ENCODE measurements at places on chromosomes 1 and 21.

GRCh38 chr1:203214871-203215270, 14.6 kb downstream of the CHIT1 start:
- no peak for DNase-seq

DNA sequence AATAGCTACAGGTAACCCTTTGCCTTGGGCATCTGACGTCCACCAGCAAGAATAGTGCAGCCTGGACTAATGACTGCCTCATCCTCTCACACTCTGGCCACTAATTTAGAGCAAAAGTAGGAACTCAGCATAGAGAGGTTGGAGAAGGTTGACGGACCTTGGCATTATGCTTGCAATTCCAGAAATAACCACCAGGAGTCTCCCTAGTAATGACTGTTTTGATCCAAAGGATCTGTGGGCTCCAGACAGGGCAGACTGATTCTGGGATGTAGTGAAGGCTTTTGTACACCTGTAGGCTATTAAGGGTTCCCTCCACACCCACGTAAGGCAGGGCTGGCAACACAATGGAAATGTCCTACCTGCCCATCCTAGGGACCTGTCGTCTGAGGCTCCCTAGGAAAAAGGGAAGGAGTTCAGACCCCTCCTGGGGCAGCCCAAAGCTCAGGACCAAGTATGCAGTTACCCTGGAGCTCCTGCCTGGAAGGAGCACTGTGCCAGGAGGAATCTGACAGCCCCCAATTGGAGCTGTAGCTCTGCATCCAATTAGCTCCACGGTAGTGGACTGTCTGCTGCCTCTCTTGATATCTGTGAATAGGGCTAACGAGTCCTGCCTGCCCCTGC, 91.0 kb upstream of the TMEM51 start:
- no peak for DNase-seq

DNA sequence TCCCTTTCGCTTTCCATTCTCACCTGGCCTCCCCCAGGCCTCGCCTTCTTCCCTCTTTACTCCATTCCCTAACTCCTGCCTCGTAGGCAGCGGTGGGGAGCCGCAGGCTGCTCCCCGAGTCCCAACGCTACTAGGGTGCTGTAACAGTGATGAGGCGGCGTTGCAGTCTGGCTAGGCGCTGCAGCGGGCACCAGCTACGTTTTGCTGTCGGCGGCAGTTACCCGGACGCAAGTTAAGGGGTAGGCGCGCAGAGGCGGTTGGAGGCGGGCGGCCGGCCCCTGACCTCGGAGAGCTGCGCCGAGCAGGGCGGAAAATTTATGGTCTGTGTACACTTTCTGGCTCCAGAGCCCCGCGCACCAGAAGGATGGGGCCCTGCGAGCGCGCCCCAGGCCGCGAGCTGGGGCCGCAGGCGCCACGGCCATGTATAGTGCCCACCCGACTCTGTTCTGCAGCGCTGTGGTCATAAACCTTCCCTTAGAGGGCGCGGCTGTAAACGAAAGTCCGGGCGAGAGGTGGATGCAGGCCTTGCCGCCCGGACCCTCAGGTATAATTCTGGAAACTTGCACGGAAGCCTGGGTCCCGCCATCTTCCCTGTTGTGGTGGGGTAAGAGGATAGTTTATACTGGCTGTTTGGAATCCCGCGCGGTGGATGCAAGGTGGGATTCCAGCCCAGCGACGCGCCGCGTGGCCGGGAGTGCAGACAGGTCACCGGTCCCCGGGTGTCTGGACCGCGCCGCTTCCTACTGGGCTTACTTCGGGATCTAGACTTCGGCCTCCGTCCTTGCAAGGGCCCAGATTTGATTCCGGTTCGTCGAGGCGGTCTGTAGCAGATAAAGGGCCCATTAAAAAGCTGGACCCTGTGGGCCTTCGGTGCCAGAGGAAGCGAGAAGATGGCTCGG, 15.0 kb downstream of the HLX start:
- no peak for DNase-seq

GRCh38 chr1:117596023-117596720, 9.7 kb upstream of the TENT5C start:
- no peak for DNase-seq

- DNase-seq = no peak
Measured at GRCh38 chr1:228937851-228938536, 202.7 kb downstream of the RHOU start.

GRCh38 chr21:21751286-21751685, 753.1 kb downstream of the NCAM2 start:
- DNase-seq = no peak

DNA sequence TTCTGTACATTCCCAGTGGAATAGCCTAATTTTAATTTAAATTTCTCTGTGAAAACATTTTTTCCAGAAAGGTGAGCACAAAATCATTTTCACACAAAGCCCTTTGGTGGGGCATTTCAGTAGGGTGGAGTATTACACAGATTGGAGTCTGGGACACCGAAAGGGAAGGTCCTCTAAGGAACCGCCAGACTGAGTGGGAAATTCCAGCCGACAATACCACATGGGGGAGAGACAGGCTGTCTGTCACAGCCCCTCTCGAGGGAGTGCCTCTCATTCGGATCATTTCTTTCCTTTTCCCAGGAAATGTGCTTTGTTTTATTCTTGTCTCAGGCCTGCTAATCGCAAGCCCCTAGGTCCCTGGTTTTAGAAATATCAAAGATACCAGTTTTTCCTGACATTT, 150.6 kb upstream of the HOOK1 start:
- no peak for DNase-seq

DNA sequence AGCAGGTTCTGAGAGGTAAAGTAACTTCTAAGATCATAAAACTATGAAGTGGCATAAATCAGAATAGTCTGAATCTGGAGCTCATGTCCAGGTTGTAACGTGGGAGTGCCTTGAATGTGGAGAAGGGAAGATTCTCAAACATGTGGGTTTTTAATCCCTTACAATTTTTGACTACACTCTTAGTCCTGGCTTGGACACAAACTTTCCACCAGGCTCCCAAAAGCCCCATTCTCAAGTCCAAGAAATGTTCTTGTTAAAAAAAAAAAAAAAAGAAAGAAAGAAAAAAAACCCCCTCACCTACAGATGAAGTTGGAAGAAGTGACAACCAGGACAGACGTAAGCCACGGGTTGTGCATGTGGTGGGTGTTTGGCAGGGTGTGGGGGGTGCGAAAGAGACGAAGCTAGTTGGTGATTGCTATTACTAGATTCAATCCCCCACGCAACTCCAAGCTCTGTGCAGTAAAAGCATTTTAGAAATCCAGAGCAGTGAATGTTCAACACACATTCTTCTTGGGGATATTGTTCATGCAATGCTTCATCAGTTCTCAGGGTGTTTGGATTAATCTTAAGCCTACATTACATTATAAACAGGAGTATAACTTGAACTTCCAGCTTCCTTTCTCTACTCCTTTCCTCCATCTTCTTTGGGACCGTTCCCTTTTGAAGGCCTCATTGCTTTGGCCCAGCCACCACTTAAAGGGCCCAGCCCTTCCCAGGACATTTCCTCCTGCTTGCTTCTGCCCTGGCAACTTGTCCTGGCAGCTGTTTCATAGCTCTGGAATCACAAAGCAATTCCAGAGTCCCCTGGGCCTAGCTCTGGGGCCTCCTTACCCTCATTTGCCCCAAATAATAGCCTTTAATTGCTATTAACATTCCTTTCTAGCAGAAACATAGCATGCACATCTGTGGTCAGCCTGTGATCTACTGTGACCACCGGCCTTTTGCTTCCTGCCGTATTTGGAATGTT, 41.8 kb downstream of the PHC2 start:
- no peak for DNase-seq

GRCh38 chr1:43600033-43601020, 49.6 kb upstream of the KDM4A start:
- no peak for DNase-seq

DNA sequence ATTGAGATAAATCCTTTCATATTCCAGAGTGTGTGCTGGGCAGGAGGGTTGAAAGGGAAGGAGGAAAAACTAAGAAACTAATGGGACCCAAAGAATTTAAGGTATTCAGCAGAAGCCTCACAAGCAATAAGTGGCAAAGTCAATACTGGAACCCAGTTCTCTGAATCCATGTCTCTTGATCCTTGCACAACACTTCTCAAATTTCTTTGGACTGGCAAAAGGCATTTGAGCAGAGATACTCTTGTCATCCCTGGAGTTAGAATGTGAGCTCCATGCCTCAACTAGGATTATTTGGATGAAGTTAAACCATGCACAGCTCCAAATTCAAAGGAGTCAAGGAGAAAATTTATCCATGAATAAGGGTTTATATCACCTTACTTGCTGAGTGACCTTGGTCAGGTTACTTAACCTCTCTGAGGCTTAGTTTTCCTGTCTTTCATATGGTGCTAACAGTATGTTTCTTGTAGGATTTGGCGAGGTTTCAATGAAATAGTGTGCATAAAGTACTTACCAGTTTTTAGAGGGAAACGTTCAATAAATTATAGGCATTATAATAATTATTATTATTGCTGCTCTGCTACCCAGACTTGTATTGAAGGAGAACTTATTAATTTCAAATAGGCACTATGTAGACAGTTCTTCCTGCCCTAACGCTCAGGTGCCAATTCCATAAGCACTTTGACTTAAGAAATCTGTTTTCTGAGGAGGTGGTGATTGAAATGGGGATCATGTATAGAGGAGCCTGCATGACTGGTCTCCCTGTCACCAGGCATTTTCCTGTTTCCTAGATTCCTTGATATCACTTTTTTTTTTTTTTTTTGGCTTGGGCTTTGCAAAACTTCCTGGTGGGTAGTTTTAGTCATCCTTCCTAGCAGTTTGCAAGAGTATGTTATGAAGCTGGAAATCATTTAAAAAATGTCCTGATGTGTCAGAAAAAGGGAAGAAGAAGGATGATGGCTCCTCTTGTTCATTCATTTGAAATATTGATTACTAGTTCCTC, 125.0 kb upstream of the JUN start:
- DNase-seq = peak; percentile 74

DNA sequence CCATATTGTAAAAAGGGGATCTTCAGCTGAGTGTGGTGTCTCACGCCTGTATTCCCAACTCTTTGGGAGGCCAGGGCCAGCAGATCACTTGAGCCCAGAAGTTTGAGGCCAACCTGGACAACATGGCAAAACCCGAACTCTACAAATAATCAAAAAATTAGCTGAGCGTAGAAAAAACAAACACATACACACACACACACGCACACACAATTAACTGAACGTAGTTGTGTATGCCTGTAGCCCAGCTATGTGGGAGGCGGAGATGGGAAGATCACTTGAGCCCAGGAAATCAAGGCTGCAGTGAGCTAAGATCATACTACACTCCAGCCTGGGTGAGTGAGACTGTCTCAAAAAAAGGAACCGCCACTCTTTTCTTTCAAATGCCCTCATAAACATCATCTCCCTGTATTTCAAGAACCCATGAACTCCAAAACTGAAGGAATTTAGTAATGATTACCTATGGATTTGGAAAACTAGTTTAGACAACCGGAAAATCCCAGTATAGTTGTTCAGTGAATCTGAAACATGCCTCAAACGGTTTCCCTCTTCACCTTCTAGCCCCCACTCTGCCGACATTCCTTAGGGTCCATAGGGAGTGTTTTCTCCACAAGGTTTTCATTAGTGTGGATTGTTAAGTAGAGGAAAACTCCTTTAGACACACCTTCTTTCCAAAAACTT, 4.5 kb downstream of the TXNIP start:
- no peak for DNase-seq

DNA sequence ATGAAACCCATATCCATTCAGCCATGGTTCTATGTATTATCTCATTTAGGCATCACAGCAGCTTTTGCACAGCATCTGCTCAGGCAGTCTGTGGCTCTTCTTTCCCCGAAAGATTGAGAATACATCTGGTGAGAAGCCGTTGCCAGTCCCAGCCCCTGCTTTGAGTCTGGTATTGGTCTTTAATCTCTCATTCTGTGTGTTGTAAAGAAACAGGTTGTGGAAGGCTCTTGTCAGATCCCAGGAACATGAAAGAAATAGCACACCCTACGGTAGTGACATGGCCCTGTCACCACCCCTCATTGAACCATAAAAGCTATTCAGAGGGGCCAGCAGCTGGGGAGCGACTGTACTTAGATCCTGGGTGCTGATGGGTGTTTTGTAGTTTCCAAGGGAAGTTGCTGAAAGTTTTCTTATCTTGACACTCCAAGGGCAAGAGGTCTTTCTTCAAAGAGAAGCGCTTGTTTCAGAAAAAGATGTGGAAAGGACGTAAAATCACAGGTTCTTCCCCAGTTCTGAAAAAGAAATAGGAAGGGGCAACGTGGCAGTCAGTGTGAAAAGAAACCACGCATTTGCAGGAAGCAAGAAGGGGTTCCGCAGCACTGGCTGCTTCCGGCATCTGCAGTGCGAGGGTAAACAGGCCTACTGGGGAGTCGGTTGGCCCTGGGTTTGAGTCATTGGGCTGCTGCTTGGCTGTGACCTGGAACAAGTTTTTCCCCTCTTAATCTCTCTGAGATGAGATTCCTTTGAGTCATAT, 145.0 kb downstream of the DHRS3 start:
- DNase-seq = no peak

DNA sequence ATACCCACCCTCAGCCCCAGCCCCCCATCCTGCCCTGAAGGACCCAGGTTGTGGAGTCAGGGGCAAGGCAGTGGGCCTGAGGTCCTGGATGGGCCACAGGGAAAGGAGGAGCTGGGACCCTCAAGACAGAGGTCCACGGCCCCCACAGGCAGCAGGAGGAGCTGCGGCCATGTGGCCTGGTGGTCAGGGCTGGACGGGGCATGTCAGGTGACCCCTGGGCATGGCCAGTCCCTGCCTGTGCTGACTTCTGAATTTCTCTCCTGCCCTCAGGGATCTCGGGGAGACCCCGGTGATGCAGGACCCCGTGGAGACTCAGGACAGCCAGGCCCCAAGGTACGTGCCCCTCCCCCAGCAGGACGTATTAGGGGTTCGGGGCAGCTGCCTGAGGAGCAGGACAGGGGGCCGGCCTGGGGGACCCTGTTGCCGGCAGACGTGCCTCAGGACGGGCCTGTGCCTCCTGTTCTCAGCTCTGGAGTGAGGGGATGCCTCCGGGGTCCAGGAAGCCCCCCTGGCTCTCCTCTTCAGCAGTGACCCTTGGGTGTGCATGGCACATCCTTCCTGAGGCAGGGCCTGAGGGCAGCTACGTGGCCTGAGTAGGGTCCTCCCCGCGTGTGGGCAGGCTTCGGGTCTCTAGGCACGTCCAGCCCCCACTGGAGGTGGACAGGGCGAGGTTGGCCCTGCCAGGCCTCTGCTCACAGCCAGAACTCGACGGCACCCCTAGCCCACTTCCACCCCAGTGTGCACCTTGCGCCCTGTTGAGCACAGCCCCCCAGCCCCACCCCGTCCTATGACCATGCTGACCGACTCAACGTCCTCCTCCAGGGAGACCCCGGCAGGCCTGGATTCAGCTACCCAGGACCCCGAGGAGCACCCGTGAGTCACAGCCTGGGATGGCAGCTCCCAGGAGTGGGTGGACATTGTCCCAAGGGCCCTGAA, 23.6 kb downstream of the COL6A2 start:
- no peak for DNase-seq

GRCh38 chr1:60911966-60912697, 170.2 kb upstream of the NFIA start:
- no peak for DNase-seq

- peak; percentile 58 for DNase-seq
Measured at GRCh38 chr1:23102289-23102688, 66.4 kb downstream of the LUZP1 start.
